ENCODE measurements at places on chromosomes 16 and 17.

DNA sequence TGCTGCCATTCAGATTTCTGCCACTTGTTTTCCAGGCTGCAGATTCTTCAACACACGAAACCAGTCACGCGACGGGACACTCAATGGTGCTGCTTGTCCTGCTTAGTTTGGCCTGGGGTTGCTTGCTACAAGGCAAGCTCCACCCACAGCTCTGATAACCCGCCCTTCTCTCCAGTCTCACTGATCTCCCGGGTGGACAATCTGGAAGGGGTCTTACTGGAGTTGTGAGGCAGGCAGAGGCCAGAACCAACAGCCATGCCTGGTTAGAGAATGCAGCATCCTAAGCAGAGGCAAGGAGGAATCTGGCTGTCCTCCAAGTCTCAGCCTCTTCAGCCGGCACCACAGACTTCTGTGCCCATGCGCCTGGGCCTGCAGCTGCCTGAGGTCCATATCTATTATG, 119.1 kb downstream of the KCNJ12 start:
- no peak for DNase-seq

- no peak for DNase-seq
Measured at GRCh38 chr17:36598951-36599401, 2.4 kb upstream of the MRM1 start.

GRCh38 chr17:77882040-77882439, 76.5 kb upstream of the TNRC6C start:
- no peak for DNase-seq

DNA sequence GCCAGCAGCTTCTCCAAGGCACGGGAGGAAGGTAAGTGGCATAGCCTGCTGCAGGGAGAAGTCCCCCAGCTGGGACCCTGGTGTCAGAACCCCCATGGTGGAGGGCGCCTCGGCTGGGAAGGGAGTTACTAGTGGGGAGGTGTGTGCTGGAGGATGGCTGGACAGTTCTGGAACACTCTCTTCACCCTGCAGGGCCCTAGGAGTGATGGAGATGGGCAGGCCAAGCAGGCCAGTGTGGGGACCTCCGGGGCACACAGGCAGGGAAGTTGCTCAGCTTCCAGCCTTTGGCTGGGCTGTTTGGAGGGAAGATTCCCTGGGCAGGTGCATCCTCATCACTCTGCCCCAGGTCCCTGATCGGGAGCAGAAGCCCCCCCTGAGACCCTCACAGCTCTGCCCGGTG, 696 bp downstream of the C17orf99 start:
- DNase-seq = no peak

DNA sequence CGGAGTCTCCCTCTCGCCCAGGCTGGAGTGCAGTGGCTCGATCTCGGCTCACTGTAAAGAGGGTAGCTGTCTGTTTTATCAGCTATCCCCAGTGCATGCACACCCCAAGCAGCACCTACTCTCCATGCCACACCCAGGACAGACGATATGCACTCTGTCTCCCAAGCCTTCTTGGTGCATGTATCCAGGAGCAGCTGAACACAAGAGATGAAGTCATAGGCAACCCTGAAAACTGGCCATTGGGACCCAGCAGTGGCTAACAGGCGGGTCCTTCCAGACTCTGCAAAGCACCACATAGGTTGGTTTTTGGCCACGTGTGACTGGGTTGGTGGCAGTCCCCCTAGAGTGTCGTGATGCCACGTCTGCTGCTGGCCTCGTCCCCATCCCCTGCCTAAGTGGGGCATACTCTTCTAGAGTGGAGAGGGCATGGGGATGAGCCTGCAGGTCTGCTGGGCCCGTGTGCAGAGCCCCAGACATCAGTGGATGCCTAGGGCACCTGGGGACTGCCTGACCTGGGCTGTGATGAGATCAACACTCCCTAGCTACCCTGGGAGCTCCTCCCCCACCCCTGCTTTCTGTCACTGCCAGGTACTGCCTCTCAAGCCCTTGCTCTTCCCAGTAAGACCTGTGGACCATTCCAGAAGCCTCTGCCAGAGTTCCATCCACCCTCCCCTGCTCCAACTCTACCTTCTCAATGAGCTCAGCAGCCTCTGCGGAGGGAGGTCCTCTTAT, 9.3 kb downstream of the PDE6G start:
- no peak for DNase-seq

GRCh38 chr16:88348377-88349152, 34.2 kb upstream of the ZNF469 start:
- DNase-seq = no peak

Measured in anterior cingulate cortex (tissue), 58 donors.